ENCODE measurements at places on chromosomes 11 and 22.

DNA sequence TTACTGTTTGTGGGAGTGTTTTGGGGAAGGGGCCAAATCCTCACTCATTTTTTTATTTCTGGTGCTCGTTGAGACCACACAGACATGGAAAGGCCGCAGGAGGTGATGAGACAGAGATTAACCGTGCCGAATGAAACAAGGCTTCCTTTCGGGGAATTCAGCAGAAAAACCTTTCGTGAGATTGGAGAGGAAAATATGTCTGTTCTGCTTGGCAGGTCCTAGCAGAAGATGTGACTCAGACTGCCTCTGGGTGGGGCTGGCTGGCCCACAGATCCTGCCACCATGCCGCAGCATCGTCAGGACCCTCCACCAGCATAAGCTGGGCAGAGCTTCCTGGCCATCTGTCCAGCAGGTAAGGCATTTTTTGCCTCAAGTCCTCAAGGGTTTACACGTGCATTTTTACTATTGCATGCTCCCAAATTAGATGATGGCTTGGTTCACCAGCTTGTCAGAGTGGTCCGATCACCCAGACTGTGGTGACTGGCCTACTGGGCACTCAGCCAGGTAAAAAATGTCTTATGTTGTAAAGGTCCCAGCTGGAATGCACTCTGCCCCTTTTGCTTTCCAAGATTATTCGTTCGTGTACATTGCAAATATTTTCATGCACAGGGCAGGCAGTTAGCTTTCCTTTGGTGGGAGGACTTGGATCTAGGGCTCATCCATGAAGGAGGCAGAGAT is 1.5 kb downstream of the DDB2 start:
- peak; percentile 51 for DNase-seq

- DNase-seq, result no peak
These were observed 194.3 kb upstream of the CTSC start for GRCh38 chr11:88531831-88532230.

DNA sequence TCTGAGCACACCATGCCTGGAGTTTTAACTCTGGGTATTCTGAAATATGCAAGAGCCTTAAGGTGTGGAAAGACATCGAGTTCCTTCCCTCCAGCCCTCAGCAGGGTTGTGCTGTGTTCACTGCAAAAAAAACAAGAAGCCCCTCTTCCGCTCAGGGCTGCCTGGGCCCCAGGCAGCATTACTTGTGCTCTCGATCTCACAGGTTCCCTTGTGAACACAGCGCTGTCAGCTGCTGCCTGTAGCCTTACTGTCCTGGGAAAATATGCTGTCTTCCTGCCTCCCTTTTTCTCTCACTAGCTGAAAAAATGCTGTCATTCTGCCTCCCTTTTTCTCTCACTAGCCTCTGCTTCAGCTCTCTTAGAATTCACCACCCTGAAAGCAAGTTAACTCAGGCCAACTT is 15.7 kb upstream of the TENM4 start:
- DNase-seq, result no peak

DNA sequence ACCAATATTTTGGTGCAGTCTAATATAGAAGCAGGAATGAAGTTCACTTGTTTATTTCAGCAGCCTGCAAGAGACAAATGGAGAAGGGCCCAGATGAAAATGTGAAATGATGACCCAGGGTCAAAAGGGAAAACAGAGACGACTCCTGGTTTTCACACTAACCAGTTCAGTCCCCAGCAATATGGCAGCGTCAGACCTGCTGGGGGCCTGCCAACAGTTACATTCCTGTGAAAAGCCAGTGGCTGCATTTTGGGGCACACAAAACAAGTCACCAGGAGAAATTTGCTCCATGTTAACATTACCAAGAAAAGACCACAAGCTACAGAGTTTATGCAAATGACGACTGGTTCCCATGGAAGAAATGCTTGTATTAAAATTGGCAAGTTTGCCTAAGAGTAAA is 80.2 kb downstream of the CCDC34 start:
- no peak for DNase-seq

DNA sequence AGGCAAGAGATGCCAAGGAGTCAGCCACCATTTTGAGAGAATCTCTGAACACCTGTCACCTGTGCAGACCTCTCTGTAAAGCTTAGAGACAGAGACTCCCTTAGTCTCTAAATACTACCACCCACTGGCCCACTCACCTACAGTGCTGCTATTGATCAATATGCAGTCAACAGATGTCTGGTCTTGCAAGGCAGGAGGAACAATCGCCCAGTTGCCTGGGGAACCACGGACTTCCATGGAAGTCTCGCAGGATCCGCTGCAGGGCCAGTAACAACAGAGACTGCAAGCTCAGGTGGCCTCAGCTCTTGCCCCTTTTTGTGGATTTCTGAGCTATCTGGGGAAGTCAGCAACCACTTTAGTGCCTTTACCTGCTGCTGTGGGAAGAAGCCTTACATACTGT is 195.1 kb downstream of the OPCML start:
- DNase-seq, result no peak

- DNase-seq, result peak; percentile 48
These were observed 33.8 kb downstream of the OR2AG2 start for GRCh38 chr11:6737872-6738466.

DNA sequence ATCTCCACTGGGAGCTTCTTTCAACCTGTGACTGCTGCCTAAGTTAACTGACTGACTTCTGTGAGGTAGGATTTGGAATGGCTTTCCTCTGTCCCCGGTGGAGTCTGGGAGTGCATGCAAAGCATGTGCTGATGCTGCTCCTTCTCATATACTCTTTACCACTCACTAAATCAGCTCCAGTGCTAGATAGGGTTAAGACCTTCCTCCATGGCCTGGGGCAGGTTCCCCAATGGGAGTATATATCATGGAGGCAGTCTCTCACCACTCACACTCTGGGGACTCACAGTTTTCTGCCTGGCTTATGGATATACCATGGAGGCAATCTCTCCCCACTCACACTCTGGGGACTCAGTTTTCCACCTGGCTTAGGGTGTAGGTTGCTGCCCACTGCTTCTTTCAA is 10.1 kb upstream of the FANCF start:
- no peak for DNase-seq
